NCI-H748 treated with DMSO at 0.1 percent for 48 hours (cell line): ENCODE measurements at places on chromosomes 5 and 9.

- DNase-seq: peak; percentile 95
These were observed 40.7 kb upstream of the CLPTM1L start for GRCh38 chr5:1385395-1386273.

GRCh38 chr5:74673011-74673790, 11.8 kb upstream of the HEXB start:
- peak; percentile 62 for DNase-seq

DNA sequence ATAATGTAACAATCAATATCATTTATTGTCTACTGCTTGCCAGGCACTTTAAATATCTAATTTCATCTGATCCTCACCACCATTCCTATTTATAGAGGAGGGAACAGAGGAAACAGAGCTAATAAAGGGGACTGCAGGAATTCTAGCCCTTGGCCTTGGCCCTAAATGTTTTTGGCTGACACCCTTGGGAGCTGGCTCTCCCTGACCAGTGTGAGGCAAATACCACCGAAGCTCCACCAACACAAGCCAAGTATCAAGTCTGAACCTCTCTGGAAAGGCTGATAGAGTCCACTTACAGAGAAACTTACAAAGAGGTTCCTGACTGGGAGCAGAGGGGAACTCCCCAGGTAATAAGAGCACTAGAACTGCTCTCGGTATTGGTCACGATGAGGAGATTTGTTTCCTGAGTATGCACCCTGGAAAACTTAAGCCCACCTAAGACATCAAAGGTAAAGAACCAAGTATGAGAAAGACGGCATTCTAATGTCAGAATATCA, 243.1 kb upstream of the PANK3 start:
- no peak for DNase-seq

- DNase-seq: no peak
These were observed 109.4 kb upstream of the TBCA start for GRCh38 chr5:77885519-77885918.

- peak; percentile 27 for DNase-seq
These were observed 122.2 kb upstream of the PTGER4 start for GRCh38 chr5:40557501-40557900.

- no peak for DNase-seq
These were observed 169.1 kb upstream of the PIK3R1 start for GRCh38 chr5:68046445-68046844.

DNA sequence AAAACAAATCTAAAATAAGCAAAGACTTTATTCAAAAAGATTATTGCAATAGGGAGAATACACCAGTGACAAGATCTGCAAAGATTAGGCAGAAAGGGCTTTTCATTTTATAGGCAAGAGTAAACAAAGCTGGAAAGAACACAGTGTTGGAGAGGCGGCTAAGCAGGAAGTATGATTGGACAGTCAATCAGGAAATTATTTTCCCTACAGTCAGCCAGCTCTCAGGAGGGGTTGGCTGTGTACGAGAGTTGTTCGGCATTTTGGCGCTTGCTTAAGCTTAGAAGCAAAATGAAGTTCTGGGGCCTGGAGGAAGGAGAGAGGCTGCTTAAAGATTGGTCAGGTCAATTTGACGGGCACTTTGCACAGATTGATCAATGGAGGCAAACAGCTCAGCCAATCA, 1030.5 kb downstream of the TLE4 start:
- no peak for DNase-seq

DNA sequence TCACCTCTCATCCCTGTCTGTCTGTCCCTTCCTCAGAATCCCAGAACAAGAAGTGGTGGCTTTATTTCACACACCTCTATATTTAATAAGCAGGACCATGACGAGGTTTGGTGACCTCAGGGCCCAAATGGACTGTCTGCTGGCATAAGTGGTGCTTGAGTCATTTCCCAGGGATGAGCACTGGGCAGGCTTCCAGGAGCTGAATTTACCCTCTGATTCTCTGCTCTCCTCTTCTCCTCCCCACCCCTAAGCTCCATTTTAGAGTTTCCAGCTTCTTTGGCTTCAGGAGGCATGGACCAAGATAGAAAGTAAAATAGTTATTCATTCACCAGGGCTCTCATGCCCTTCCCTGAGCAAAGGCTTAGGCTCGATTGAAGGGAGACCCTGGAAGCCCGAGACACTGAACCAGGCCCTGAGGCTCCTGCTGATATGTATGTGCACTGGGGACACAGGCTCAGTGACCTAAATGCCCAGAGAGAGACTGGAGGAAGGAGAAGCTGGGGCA, 69.1 kb downstream of the PPARGC1B start:
- no peak for DNase-seq

GRCh38 chr9:116549786-116550660, 137.1 kb upstream of the TRIM32 start:
- DNase-seq: no peak
